ENCODE measurements at places on chromosomes 16 and 17. TPM values are rescaled to one million over a fixed set of nuclear protein-coding genes. Genes with fewer than 3 reads are reported as not detected.
A peak's percentile ranks its signal among the peaks of the same experiment; 100 is the strongest.

The SPNS2 gene
- total RNA-seq: not detected

DNA sequence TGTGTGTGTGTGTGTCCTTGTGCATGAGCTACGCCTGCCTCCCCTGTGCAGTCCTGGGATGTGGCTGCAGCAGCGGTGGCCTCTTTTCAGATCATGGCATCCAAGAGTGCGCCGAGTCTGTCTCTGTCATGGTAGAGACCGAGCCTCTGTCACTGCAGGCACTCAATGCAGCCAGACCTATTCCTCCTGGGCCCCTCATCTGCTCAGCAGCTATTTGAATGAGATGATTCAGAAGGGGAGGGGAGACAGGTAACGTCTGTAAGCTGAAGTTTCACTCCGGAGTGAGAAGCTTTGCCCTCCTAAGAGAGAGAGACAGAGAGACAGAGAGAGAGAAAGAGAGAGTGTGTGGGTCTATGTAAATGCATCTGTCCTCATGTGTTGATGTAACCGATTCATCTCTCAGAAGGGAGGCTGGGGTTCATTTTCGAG, 22.5 kb downstream of the STAT5A start:
- H3K4me1 ChIP-seq: peaks cover 12% of the 10 kb centered on the region
- H3K27ac ChIP-seq: peak overlapping the region; percentile 64
- no peak for DNase-seq
- peaks cover 16% of the 10 kb centered on the region for H3K36me3 ChIP-seq
- H3K4me3 ChIP-seq: no peak overlapping the region
- no peaks in the 10 kb centered on the region for H3K27me3 ChIP-seq

DNA sequence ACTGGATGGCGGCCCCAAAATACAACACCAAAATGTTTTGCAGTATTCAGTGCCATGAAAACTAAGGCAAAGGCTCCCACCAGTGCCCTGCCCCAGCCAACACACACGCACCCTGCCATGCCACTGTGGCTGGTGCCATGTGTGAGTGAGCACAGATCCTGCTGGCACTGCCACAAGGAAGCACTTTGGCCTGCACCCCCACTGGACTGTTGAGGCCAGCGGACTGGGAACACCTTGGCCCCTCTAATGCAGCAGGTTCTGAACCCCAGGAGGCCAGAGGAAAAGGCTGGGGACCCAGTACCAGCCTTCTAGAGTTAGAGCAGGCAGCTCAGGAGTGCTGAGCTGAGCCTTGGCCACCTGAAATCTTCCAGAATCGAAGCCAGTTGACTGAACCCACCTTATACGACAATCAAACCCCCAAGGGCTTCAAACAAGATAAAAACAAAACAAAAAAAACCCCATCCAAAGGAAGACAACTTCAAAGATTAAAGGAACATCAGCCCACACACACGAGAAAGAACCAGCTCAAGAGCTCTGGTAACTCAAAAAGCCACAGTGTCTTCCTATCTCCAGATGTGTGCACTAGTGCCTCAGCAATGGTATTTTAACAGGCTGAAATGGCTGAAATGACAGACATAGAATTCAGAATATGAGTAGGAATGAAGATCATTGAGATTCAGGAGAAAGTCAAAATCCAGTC, 21.5 kb downstream of the NLRP1 start:
- peak overlapping the region; percentile 49 for H3K27ac ChIP-seq
- H3K36me3 ChIP-seq: peaks cover 18% of the 10 kb centered on the region
- no peaks in the 10 kb centered on the region for H3K27me3 ChIP-seq
- peaks cover 12% of the 10 kb centered on the region for H3K4me1 ChIP-seq
- DNase-seq: no peak
- no peak overlapping the region for H3K4me3 ChIP-seq

DNA sequence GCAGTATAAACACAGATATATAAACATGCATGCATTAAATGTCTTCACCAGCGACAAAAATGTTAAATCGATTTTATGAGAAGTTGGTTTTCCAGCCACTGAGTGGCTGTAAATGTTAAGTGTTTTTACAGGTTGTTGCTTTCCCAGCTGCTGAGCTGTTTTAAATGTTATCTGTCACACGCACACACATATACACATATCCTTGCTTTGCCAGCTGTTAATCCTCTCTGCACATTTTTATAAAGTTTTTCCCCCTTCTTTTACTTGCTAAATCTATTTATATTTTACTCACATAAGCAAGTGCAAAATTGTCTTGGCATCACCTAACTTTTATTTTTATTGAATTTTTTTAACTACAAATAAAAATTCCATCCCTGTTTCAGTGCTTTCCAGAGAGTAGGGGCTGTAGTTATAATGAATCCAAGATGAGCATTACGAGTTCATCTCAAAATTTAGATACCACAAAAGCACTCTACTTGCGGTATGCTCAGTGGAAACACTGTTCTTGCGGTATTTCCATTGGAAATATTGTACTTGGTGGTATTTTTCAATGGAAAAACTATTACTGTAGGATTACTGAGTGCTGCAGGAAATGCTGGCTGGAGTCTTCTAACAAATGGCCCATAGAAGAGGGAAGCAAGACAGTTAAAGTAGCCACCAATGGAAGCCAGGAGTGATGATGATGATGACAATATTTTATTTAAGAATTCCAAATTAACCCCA, 124.9 kb upstream of the KCNJ16 start:
- peaks cover 11% of the 10 kb centered on the region for H3K4me1 ChIP-seq
- no peaks in the 10 kb centered on the region for H3K36me3 ChIP-seq
- H3K27me3 ChIP-seq: no peaks in the 10 kb centered on the region
- no peak overlapping the region for H3K27ac ChIP-seq

DNA sequence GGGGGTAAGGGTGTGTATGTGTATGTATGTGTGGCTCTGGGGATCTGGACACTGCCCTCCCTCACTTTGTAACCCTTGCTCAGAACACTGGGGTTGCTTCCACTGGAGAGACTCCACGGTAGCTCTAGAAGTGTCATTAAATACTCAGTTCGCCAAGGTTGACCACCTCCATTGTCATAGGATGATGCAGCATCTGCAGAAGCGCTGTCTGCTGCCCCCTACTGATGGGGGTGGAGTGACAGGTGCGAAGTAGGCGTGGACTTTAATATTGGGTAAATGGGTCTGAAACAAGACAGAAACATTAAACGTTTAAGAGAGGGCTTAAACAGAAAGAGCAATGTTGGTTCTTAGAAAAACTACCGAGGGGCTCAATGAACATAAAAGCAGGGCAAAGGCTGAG, 35.5 kb upstream of the STAC2 start:
- H3K27me3 ChIP-seq: no peaks in the 10 kb centered on the region
- H3K4me1 ChIP-seq: no peaks in the 10 kb centered on the region
- peaks cover 41% of the 10 kb centered on the region for H3K36me3 ChIP-seq
- no peak for DNase-seq

DNA sequence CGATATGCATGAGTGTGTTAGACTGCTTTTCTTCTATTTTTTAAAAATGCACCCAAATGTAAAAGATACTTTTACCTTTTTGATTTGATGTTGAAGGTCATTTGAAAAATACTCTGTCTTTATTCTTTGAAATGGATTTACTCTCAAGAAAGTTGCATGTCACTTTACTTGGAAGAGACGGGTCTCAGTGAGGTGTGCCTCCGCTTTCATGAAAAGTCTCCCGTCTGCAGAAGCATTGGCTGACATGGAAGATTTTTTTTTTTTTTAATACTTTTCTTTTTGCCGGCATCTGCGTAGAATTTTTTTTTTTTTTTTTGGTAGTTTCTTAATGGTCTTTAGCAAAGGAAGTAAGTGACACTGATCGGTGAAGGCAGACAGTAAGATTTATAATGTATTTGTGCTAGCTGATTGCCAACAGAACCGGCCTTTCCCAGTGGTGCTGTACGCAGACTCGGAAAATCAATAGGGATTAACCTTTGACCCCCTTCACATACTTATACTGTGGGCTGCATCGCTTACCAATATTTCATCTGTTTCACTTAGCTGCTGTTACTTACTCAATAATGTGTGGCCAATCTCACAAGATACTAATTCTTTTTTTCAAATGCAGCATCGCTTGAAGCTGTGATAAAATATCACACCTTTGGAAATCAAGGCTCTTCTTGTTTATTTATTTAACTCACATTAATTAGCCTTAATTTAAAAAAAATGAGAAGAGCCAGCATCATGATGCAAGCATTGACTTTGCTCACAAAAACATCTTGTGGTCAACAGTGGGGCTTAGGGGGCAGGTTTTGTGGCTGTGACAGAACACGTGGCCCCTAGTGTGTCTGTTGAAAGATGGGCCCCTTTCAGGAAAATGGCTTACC, 383.9 kb downstream of the WWOX start:
- no peaks in the 10 kb centered on the region for H3K27me3 ChIP-seq
- H3K27ac ChIP-seq: no peak overlapping the region
- DNase-seq: no peak
- no peaks in the 10 kb centered on the region for H3K4me1 ChIP-seq
- H3K36me3 ChIP-seq: no peaks in the 10 kb centered on the region

GRCh38 chr17:9928601-9929333, 23.7 kb upstream of the RCVRN start:
- DNase-seq: peak; percentile 69
- H3K27ac ChIP-seq: no peak overlapping the region
- no peak overlapping the region for H3K4me3 ChIP-seq
- no peaks in the 10 kb centered on the region for H3K27me3 ChIP-seq

DNA sequence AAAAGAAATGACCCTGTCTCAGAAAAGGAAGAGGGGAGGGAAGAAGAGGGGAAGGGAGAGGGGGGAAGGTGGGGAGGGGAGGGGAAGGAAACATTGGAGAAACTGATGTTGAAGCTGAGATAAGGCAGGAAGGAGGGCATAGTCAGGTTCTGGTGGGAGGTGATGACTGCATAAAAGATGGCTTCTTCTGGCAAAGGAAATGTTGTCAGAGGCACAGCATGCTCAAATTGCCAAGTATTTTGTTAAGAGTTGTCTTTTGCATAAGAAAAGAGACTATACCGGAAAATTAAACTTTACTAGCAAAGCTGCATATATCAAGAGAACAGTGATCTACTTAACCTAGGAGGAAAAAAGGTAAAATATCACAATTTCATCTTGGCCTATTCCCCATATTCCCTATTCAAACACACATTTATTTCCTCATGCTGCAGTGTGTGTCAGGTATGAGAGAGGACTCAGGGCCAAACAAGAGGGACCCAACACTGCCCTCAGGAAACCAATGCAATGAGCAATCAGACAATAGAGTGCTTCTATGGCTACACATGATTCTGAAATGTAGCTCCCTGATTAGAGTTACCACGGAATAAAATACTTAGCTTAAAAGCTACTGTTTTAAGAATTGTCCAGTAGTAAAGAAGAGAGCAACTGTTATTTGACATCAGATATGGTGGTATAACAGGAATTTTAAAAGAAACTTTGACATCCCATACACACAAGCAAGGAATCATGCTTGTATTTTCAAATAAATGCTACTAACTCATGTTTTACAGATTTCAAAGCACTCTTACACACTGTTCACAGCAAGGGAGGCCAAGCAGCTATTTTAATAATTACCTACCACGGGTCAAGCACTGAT, 80.9 kb downstream of the PARN start:
- DNase-seq: no peak
- H3K4me3 ChIP-seq: no peak overlapping the region
- H3K27ac ChIP-seq: no peak overlapping the region
- H3K36me3 ChIP-seq: peaks cover 9% of the 10 kb centered on the region
- H3K4me1 ChIP-seq: no peaks in the 10 kb centered on the region

The TERB1 gene
- total RNA-seq: not detected
